Aorta (tissue), 5 donors: ENCODE measurements at places on chromosomes 6 and 20. TPM values are rescaled to one million over a fixed set of nuclear protein-coding genes. Genes with fewer than 3 reads are reported as not detected.

- DNase-seq: peak; percentile 4
These were observed 243.9 kb downstream of the TAF4 start for GRCh38 chr20:61821735-61822134.

- DNase-seq: peak; percentile 95
These were observed at the start of gene HLA-B for GRCh38 chr6:31356946-31357466. Gene HLA-B (minus strand): TSS chr6:31357179. CDS start chr6:31357158, 21 bp downstream.

GRCh38 chr6:52389626-52390360 lies 27.8 kb downstream of the PAQR8 start:
- peak; percentile 57 for DNase-seq

DNA sequence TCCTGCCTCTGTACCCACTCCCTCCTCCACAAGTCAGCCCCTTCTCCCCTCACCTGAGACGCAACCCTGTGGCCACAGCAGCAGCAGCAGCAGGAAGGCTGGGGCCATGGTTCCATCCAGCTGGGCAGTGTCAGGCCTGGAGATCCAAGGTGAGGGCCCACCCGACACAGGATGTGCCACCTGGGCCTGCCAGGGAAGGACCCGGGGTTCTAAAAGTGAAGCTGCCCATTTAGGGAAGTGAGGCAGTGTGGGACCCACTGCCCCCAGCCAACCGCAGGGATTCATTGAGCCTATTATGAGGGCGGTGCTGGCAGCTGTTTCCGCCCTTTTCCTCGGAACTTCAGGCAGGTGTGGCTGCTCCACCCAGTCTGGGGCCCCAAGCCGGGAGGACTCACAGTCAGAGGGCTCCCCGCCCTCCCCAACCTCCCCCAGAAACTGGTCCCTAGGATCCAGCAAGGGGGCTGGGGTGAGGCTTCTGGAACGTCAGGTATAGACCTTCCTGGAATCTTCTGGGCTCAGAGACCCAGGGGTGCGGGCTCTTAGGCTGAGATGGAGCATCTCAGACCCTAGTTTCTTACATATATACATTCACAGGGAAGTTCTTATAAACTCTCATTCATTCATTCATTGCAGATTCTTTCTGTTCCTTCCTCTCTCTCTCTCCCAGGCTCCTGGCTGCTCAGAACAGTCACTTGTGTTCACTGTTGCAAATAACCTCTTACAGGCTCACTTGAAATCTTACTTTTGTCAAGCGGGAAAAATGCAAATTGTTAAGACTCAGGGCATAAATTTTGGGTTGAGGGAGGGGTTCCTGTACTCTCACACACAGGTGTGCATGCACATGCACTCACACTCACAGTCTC lies at the start of gene TREML2:
Gene TREML2 (minus strand): TSS at position 249 of the 863 bp plus-strand sequence. CDS start 141 bp downstream, at position 108.
- DNase-seq: no peak

DNA sequence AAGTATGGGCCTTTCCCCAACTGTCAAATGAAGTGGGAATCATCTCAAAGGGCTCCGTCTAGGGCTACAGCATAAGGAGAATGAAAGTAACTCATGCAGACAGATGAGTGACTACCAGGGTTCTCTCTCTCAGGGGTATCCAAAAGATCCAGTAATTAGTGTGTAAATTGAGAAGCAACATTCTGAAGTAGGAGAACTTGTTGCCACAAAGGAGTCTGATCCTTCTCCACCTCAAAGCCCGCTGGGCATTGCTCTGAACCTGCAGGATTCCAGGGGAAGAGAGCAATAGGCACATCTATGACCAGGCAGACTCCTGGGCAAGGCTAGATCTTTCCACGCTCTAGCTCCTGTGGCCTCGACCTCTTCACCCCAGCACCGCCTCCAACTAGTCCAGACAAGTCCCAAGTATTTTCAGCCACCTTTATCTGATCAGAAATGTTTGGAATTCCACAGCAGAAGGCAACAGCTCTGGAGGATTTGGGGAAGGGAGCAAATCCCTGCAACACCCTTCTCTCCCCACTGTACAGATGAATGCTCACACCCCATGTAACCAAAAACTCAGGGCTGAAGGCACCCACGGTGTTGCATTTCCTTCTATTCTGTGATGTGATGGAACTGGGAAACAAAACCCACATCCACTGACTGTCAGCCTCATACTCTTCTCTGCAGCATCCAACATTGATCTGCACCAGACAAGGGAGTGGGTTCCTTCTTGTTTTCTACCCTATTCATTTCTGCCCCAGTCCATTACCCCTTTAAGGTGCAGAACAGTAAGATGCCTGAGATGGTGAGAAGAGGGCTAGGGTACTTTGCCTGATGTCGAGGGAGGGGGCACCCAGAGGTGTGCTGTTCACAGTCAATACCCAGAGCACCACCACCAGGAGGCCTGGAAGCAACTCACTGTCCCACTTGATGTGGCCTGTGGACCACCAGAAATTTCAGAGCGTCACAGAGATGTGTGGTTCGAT lies 41.0 kb downstream of the COX4I2 start:
- DNase-seq: no peak

Gene PGC
- 0.33 TPM for total RNA-seq
